ENCODE measurements at places on chromosomes 2 and 18.
A peak's percentile ranks its signal among the peaks of the same experiment; 100 is the strongest.

GRCh38 chr2:221731432-221732145 lies 159.5 kb upstream of the EPHA4 start:
- DNase-seq = no peak

- DNase-seq = no peak
Observed at GRCh38 chr2:123916531-123916930, 108.6 kb upstream of the CNTNAP5 start.

- DNase-seq = no peak
Observed at GRCh38 chr2:15749460-15750432, 158.1 kb downstream of the DDX1 start.

DNA sequence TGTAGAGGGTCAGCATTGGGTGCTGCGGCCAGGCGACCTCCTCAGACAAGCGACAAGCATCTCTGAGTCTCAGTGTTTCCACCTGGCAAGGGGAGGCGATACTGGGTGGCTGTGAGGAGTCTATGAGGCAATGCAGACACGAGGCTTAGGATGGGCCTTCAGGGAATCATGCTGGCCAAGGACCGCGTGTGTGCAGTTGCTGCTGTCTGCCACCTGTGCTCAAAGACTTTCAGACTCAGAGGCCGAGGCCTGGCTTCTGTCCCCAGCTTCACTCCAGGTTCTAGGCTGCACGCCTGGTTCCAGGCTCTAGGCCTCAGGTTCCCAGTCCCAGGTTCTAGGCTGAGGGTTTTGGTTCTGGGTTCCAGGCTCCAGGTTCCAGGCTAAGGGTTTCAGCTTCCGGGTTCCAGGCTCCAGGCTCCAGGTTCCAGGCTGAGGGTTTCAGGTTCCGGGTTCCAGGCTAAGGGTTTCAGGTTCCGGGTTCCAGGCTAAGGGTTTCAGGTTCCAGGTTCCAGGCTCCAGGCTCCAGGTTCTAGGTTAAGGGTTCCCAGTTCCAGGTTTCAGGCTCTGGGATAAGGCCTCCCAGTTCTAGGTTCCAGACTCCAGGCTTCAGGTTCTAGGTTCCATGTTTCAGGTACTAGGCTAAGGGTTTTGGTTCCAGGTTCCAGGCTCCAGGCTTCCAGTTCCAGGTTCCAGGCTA lies 14.8 kb downstream of the LRRFIP1 start:
- no peak for DNase-seq

DNA sequence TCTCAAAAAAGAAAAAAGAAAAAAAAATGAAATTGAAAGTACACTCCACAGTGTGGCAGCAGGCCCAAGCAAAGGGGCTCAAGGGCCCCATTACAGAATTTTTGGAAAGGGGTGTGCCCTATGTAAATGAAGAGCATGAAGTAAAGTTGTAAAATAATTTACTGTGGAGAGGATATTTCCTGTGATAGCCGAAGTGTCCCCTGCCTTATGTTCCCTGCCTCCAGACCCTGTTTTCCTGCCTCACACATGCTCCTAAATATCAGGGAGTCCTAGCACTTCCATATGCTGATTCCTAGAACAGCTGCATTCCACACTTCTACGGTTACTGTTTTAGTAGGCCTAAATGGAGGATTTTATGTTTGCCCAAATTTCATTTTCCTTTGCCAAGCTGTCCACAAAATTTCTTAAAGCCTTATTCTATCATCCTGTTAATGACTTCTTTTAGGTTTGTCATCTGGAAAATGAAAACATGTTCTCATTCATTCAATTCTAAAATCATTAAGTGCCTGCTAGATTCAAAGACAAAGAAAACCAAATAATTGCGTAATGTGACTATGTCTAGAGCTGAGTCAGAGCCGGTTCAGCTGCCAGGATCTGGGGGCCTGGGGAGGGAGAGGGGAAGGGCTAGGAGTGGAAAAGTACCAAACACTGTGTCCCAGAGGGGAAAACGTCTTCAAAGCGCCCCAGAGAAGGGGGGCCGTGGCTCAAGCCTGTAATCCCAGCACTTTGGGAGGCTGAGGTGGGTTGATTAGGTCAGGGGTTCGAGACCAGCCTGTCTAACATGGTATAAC lies 25.9 kb upstream of the IMPA2 start:
- DNase-seq = peak; percentile 19

DNA sequence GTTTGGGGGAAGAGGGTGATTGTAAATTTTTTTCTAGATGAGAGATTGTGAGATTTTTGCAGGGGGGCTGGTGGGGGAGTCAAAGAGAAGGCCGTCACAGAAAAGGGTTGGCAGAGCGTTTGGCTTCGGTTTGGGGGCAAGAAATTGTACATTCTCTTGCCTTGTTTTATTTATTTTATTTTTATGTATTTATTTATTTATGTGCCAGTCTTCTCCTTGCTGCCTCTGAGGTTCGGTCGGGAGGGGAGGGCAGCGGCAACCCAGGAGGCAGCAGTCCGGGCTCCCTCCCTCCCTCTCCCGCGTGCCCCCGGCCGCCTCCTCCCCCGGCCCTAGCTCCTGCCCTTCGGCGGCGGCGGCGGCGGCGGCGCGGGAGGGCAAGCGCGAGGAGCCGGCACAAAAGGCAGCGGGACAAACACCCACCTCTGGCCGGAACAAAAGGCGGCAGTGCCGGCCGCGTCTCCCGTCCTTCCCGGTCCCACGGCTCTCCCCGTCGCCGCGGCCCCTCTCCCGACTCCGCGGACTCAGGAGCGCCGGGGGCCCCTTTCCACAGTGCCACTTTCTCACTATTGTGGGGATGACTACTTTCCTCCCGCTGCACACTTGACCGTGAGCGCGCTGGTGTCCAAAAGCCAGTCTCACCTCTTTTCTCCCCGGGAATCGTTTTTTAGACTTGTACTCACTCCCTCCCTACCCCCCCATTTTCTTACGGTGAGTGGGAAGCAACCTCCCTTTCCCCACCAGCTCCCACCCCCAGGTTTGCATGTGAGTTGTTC lies 1.2 kb downstream of the BCL11A start:
- DNase-seq = no peak

DNA sequence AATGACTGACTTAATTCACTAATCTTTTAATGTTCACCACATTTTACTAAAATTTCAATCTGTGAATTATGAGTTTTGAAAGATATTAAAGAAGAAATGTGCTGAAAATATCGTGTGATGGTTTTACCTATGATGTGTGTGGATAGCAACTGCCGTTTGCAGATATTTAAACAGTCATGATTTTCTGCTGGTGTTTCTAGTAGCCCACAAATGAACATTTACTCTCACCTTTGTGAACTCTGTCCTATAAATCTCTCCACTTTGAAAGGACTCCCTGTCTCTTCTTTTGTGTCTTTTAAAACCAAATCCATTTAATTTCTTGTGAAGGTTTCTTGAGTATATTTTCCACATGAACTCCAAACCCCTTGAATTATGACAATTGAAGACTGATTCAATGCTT lies 771.2 kb upstream of the SALL3 start:
- DNase-seq = no peak

- DNase-seq = no peak
Observed at GRCh38 chr18:59460072-59460420, 101.0 kb upstream of the LMAN1 start.

DNA sequence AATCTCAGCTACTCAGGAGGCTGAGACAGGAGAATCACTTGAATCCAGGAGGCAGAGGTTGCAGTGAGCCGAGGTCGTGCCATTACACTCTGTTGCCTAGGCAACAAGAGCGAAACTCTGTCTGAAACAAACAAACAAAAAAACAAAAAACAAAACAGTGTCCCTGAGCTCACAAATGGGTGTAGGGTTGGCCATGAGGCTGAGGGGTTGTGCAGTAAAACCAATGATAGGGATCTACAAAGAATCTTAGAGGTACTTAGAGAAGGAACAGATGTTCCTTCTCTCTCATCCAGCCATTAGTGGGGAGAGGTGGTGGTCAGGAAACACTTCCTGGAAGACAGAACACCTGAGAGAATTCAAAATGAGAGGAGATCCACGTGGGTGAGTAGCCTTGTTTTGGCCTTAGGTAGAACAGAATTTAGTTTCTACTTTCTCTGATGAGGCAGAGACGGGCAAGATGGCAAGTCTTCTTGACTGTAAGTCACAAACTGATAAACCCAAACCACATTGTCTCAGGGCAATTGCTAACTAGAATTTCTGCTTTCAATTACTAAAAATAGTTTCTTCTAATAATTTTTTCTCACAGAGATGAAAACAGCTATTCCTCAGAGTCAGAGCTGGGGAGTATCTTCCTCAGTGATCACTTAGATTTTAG lies 61.5 kb upstream of the PPM1B start:
- no peak for DNase-seq

- no peak for DNase-seq
Observed at GRCh38 chr2:156379071-156379470, 46.5 kb upstream of the NR4A2 start.

DNA sequence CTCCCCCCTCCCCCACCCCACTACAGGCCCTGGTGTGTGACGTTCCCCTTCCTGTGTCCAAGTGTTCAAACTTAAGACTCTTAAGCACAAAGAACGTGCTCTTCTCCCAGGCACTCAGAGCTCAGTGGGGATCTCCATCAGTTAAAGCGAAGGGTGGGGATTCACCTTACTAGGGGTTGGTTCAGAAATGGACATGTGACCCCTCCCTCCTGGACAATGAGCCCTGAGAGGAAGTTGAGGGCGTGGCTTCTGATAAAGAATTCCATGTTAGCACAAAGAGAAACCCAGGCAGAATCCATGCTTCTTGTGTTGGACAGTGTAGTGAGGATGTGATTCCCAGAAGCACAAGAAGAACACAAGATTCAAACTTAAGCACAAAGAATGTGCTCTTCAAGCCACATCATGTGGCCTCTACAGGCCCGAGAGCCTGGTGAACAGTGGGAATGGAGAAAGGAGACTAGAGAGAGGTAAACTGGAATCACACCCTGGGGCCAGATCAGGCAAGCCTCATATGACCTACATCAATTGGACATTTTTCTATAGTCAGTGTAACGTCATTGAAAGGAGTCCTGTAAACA lies 78.1 kb upstream of the TTC39C start:
- DNase-seq = no peak

- no peak for DNase-seq
Observed at GRCh38 chr18:75678627-75679026, 251.1 kb upstream of the SMIM21 start.

GRCh38 chr2:43220229-43220751 lies 6.1 kb downstream of the ZFP36L2 start:
- DNase-seq = no peak

- DNase-seq = no peak
Observed at GRCh38 chr2:40251137-40251536, 200.8 kb downstream of the SLC8A1 start.

- DNase-seq = no peak
Observed at GRCh38 chr2:173462892-173463840, 108.5 kb downstream of the CDCA7 start.

DNA sequence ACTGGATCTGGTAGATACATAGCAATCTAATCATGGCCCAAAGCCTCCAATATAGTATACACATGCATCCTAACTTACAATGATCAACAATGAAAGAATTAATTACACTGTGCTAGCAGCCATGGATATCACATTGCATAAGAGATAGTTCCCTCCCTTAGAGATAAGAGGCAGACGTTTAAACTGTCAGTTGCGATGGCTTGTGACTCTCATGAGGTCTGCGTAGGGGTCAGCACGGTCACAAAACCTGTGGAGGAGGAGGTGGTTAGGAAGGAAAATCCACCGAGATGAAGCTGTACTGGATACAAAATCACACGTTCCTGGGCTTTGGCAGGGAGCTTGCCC lies 800 bp upstream of the RALB start:
- DNase-seq = no peak

GRCh38 chr2:98412751-98413458 lies 31.8 kb upstream of the INPP4A start:
- DNase-seq = peak; percentile 82

DNA sequence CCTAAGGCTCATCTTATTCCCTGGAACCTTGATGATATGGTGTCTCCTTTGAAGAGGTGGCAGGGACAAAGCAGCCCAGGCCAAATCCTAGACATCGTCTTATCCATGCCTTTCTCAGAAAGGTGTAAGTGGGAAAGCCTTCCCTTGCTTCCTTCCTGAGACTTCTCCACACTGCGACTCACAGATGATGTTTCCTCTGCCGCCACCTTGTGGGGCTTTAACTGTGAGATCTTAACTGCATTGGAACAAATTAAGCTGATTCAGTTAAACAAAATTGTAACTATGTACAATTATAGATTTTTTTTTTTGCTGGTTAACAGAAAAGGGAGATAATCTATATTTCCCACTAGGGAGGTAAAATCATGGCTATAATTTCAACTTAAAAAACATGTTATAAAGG lies 10.0 kb upstream of the GCA start:
- DNase-seq = no peak

DNA sequence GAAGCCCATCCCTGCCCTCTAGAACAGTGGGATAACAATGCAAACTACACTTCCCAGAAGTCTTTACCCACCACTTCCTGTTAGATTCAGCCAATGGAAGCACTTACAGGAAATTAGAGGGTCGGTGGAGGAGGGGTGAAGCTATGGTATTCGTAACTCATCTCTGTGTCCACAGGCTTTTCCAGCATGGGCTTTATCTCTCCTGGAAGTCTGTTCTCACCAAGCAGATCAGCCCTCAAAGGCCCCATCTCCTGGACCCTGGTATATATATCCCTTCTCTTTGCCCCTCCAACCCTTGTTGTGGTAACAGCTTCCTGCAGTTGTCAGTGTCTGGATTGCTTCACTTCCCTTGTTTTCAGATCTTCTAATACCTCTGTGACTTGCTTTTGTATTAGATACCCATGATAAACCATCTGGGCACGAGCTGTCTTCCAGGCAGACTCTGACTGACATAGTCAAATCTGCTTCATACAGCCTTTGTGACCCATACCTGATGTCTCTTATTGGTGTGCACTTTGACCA lies 475.0 kb upstream of the POU3F3 start:
- no peak for DNase-seq

DNA sequence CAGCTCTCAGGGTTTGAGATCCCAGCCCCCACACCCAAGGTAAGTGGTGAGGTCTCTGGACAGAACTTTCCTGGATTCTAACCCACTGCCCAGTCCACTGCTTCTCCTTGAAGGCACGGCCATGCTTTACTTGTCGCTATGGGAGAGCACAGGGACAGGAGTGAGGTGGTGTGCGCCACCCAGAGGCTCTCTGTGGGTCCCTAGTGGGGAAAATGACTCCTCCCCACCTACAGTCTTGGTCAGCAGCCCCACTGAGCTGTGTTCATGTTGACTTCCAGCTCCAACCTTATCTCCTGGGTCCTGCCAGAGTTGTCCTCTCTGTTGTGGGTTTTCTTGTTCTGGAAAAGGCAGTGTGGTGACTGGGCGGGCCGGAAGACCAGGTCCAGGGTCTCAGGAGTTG lies 11.1 kb downstream of the TET3 start:
- DNase-seq = no peak

DNA sequence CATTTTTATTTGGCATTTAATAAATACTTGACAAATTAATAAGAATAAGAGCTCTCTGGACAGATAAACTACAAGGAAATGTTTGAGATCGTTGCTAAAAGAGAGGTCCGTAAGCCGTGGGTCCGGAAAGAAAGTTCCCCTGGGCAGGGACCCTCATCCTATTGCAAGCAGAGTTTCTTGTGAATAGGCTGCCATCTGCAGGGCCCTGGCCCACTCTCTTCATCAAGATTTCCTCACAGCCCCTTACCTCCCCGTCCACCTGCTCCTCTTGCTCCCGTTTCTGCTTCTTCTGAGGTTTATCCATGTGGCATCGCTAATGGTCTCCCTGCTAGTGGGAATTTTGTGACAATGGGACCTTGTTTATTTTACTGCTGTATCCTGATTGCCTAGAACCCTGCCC lies 30.1 kb upstream of the MC5R start:
- DNase-seq = no peak

GRCh38 chr2:3154146-3154545 lies 223.5 kb downstream of the EIPR1 start:
- DNase-seq = no peak

- DNase-seq = no peak
Observed at GRCh38 chr2:127429844-127430425, 11.7 kb downstream of the PROC start.

GRCh38 chr2:215507136-215507535 lies 71.3 kb upstream of the FN1 start:
- no peak for DNase-seq
